ENCODE measurements at places on chromosomes 13 and 19. TPM values are rescaled to one million over a fixed set of nuclear protein-coding genes. Genes with fewer than 3 reads are reported as not detected.

DNA sequence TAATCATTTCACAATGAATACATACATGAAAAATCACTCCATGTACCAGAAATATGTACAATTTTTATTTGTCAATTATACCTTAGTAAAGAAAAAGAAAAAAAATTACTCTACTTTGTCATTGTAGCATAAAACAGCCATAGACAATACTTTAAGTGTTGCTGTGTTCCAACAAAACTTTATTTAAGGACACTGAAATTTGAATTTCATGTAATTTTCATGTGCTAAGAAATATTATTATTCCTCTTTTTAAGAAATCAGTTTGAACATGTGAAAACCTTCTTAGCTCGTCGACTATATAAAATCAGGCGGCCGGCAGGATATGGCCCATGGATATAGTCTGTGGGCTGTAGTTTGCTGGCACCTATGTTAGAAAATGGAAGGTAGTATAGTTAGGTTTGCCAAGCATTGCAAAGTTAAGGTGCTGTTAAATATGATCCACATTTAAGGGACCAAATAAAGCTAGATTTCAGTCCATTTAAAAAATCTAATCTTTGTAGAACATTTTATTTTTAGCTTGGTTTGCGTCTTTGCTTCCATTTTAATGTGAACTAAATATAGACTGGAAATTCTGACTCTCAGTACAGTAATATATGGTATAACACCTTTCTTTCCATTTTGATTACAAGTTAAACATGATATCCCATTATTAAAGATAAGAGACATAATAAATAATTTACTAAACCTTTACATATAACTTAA lies 6.5 kb downstream of the DGKH start:
- DNase-seq = no peak

CD177 gene
- total RNA-seq = 2.9 TPM

DNA sequence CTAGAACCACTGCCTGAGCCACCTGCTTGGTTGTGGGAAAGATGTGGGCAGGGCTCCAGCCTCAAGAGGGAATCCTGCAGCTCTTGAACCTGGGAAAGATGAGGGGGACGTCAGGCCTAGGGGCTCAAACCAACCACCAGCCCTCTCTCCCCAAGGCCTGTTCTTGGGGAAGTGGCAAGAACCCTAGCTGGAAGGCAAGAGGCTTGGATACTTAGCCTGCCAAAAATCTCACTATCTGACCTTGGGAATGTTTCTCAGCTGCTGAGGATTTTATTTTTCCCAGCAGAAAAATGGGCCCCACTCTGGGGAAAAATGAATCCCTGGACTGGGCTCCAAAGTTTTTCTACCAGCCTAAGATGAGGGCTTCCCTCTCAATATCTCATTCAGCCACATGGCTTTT lies 4.6 kb downstream of the USHBP1 start:
- no peak for DNase-seq

GRCh38 chr13:44989941-44990340 lies 603 bp downstream of the GPALPP1 start:
- peak; percentile 22 for DNase-seq

GRCh38 chr19:55537741-55538111 lies 793 bp upstream of the SBK2 start:
- DNase-seq = peak; percentile 78

GRCh38 chr19:46133101-46133627 lies 8.7 kb upstream of the IGFL3 start:
- peak; percentile 93 for DNase-seq

ENOX1 gene
- total RNA-seq = 0.66 TPM

GRCh38 chr13:113954046-113954835 lies 19.6 kb downstream of the C13orf46 start:
- no peak for DNase-seq

ADGRL1 gene
- 100 TPM for total RNA-seq

DNA sequence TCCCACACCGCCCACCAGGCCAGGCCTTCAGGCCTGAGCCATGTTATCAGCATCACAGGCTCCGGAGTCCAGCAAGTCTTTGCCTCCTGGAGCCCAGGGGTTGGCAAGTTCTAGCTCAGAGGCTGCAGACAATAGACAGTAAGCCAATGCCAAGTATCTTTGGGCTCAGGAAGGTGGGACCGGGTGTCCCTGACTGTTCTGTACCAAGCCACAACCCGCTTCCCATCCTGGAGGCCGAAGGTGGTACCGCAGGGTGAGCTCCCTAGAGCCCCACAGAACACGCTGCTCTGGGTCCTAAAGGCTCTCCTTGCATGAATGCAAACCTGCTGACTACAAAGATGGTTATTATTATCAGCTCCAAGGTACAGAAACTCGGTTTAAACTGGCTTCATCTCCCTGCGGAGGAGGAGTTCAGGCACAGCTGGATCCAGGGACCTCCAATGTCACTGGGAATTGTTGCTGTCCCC lies 5.5 kb upstream of the FSTL3 start:
- peak; percentile 83 for DNase-seq

DNA sequence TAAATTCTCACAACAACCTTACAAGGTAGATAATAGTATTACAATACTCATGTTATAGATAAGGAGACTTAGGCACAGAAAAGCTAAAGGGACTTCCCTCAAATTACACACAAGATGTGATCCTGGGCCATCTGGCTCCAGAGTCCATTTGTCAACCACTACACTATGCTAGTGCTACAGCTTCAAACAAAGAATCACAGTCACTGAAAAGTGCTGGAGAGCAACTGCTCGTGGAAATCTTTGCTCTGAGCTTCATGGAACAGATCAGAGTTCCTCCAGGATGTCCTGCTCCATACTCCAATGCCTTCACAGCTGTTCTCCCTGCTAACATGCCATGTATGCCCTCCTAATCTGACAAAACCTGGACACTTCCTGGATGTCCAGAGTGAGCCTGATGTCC lies 271.2 kb downstream of the ENOX1 start:
- DNase-seq = no peak

DNA sequence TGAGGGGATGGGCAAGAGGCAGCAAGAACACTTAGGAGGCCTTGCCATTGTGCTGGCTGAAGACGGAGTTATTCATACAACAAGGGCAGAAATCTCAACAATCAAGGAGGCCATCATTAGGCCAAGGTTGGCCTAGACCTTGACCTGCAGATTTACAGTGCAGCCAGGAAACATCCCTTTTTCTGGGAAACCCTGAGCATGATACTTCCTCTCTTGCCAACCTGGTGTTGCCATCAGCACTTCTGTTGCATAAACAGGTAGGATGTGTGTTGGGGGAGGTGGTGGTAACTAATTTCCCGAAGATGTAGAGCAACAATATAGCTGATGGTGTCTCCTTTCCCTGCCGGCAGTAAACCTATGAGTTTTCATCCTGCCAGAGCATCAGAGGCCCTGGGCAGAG lies 8.0 kb downstream of the TMEM272 start:
- DNase-seq = no peak

DNA sequence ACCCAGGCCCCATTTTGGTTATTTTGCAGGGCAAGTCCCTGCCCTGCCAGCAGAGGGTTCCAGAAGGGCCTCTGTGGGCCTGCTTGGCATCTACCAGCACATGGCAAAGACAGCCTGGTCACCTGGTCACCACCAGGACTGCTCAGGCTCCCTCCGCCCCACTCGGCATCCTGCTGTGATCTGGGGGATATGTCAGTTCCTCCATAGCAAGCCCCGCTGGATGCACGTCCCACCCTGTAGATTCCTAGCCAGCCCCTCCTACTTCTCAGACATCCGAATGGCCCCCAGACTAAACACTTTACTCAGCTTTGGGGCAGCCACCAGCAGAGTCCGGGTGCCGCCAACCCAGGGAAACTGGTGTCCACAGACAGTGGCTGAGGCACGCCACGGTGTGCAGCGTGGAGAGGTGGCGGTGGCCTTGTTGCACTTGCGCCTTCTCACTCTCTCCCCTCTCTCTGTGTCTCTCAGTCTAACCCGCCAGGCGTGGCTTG lies 31.8 kb upstream of the USE1 start:
- peak; percentile 26 for DNase-seq

Data from GM23338 (cell line).